ENCODE measurements at places on chromosomes 6 and 20.

GRCh38 chr6:170553534-170554012, 466 bp upstream of the PSMB1 start:
- DNase-seq: peak; percentile 19

- no peak for DNase-seq
These were observed 129.8 kb upstream of the SMLR1 start for GRCh38 chr6:130697271-130697994.

DNA sequence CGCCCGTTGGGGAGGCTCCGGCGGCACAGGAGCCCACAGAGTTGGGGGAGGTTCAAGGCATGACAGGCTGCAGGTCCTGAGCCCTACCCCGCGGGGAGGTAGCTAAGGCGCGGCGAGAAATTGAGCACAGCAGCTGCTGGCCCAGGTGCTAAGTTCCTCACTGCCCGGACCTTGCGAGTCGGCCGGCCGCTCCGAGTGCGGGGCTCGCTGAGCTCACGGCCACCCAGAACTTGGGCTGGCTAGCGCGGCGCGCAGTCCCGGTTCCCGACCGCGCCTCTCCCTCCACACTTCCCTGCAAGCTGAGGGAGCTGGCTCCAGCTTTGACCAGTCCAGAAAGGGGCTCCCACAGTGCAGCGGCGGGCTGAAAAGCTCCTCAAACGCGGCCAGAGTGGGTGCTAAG, 23.9 kb upstream of the KIF13A start:
- no peak for DNase-seq

- no peak for DNase-seq
These were observed 102.5 kb upstream of the FAM8A1 start for GRCh38 chr6:17497535-17498095.

- DNase-seq: no peak
These were observed 4.0 kb downstream of the PKIG start for GRCh38 chr20:44586289-44586911.

GRCh38 chr6:104940238-104940892, 16.5 kb upstream of the LIN28B start:
- DNase-seq: no peak

DNA sequence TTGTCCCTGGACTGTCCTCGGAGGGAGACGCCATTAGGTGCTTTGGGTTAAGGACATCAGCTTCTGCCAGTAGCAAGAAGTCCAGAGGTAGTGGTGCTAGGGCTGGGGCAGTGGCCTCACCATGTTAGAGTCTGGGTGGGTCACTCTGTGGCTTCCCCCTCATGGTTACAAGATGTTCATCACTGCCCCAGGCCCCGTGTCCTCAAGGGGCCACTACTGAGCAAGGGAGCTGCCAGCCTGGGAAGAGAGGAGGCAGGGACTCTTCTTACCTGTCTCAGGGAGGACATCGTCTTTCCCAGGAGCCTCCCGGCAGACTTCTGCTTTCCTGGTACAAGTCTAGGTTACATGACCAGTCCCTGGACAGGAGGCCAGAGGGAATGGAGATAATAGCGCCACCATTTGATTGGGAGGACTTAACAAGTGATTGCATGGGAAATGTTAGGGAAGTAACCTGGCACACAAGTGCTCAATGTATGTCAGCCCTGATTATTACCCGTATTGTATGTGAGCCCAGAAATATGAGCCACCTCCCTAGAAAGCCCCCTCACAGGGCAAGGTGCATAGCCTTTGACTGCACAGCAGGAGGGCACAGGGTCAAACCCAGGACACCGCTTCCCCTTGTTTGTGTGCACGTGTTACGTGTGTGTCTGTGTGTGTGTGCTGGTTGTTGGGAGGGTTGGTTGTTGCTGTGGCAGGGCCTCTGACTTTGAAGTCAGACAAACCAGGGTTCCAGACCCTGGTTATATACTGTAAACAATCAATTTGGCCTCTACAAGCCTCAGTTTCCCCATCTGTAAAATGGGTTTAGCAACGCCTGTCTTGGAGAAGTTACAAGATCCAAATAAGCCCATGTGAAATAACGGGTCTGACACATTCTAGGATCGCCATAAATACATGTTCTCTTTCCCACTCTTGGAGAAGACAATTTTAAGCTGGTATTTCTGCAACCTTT, 30.0 kb downstream of the SIRPA start:
- DNase-seq: no peak

DNA sequence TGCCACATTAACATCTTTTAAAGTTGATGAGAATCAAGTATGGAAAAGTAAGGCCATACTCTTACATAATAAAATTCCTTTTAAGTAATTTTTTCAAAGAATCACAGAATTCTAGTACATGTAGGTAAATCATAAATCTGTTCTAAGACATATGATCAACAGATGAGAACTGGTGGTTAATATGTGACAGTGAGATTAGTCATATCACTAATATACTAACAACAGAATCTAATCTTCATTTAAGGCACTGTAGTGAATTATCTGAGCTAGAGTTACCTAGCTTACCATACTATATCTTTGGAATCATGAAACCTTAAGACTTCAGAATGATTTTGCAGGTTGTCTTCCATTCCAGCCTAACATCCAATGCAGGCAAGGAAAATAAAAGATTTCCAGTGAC, 11.6 kb downstream of the PLN start:
- no peak for DNase-seq

- no peak for DNase-seq
These were observed 181.0 kb downstream of the ZMYND8 start for GRCh38 chr20:47175493-47175892.

DNA sequence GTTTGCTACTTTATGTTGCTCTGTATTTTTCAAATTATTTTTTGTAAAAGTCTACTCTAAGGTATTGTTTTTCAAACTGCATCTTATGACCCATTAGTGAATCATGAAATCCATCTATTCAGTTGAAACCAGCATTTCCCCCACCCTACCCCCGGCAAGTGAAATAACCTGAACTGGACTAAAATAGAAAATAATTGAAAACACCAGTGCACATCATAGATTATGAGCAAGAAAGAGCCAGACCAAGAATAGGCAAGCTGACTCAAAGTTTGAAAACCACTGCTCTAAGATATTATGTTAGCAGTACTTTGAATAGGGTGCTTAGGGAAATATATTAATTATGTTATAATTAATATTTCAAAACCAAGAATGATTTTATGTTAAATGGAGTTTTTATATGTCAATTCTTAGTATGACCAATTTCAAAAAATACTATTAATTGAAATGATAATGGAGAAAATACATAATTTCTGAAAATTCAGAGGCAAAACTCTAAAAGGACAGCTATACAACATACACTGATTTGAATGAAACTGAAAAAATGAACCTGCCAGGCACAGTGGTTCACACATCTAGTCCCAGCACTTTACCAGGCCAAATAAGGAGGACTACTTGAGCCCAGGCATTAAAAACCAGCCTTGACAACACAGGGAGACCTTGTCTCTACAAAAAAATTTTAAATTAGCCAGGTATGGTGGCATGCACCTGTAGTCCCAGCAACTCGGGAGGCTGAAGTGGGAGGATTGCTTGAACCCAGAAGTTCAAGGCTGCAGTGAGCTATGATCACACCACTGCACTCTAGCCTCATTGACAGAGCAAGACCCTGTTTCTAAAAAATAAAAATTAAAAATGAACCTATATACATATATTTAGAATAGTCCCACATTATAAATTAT, 112.0 kb downstream of the CDK19 start:
- no peak for DNase-seq

DNA sequence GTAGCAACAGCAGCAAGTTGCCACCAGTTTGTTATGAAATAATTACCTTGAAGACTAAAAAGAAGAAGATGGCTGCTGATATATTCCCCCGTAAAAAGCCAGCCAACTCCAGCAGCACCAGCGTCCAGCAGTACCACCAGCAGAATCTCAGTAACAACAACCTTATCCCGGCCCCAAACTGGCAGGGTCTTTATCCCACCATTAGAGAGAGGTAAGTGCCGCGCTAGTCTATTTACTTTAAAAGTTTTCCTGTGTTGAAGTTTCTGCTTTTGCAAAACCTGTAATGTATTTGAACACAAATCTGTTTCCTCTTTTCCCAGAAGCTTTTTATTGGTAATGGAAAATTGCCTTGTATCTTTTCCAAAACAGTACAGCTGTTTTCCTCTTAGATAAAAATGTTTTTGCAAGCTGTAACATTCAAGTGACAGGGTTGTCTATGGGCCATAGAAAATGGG, 725 bp downstream of the BTBD3 start:
- DNase-seq: no peak

DNA sequence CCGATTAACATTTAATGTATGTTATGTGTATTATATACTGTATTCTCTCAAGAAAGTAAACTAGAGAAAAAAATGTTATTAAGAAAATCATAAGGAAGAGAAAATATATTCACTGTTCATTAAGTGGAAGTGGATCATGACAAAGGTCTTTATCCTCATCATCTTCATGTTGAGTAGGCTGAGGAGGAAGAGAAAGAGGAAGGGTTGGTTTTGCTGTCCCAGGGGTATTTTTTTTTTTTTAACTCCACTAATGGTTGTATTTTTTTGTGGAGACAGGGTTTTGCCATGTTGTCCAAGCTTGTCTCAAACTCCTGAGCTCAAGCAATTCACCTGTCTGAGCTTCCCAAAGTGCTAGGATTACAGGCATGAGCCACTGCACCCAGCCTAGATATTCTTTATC, 11.0 kb downstream of the ECT2L start:
- no peak for DNase-seq

- DNase-seq: no peak
These were observed 108.1 kb upstream of the SCP2D1 start for GRCh38 chr20:18705490-18705889.

GRCh38 chr20:49916146-49917002, 1.0 kb upstream of the SPATA2 start:
- DNase-seq: no peak

- DNase-seq: no peak
These were observed 25.4 kb downstream of the GABRR2 start for GRCh38 chr6:89289710-89290109.

- no peak for DNase-seq
These were observed 81.6 kb downstream of the PXDC1 start for GRCh38 chr6:3669916-3670315.

DNA sequence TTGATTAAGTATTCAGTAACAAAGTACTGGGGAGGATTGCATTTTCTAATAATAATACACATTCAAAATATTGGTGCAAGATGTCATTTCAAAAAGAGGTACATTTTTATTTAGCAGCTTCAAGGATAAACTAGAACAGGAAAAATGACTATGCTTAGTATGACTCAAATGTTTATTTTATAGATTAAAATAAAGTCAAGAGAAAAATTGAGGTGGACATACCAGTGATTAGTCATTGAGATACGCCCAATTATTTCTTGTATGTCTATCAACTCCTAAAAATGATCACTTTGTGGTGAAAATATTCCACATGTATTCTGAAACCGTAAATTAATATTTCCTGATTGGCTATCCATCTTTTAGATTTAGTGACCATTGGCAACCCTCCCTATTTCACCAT, 96.7 kb downstream of the PHF3 start:
- no peak for DNase-seq

- DNase-seq: peak; percentile 29
These were observed at the start of gene PKIB for GRCh38 chr6:122609881-122610689. TSS of gene PKIB (plus strand) at chr6:122610405. CDS start at chr6:122717795, 107,390 bp downstream.

- DNase-seq: no peak
These were observed 80.9 kb upstream of the ISM1 start for GRCh38 chr20:13140201-13140600.

- no peak for DNase-seq
These were observed 189.0 kb downstream of the JARID2 start for GRCh38 chr6:15434823-15435380.

GRCh38 chr20:44618318-44618731, 33.2 kb downstream of the ADA start:
- peak; percentile 49 for DNase-seq

DNA sequence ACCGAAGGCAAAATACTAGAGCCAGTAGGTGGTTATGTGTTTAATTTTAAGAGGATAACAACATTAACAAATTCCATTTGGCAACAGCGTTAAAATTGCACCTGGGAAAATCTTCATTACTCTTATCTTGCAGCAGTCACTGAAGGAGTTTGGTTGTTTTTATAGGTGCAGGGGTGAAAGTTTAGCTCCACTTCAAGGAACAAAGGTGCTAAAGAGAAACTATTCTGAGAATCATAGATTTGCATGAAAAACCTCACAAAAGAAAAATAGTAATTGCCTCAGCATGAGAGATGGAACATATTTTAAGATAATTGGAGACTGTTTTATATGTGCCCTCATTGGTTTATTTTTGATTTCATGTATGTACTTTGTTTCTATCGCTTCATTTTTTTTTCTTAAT, 444.4 kb downstream of the UTRN start:
- no peak for DNase-seq

DNA sequence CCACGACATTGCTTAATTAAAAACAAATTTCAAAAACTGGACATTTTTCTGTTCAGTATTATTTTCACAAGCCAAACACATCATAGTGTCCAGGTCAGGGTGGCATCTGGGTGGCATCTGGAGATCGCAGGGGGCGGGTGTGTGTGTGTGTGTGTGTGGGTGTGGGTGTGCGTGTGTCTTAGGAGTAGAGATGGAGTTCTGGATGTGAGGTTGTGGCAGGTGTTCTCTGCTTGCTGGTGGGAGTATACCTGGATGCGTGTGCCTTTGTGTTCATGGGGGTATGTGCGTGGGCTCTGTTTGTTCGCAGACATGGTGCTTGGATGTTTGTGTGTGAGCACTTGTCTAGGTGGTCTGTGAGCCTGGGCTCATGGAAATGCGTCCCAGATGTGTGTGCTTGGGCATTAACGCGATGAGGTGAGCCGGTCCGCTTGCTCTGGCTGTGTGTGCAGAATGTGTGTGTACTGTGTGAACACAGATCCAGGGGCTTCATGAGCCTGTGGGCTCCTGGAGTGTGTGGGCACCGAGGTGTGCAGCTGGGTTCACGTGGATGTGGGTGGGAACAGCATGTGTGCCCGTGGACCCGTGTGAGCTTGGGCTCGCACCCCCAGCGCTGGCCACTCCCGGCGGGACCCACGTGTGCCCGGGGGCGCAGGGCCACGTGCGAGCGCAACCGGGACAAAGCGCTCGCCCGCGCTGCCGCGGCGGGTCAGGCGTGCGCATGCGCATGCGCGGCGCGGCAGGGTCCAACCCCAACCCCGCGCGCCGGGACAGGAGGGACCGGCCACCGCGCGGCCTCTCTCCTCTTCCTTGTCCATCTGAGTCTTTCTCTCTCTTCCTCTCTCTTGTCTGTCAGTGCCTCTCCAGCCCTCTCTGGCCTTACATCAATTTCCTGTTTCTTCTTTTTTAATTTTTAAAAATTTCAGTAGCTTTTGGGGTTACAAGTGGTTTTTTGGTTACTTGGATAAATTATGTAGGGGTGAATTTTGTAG, 60.4 kb downstream of the SRC start:
- DNase-seq: peak; percentile 30

DNA sequence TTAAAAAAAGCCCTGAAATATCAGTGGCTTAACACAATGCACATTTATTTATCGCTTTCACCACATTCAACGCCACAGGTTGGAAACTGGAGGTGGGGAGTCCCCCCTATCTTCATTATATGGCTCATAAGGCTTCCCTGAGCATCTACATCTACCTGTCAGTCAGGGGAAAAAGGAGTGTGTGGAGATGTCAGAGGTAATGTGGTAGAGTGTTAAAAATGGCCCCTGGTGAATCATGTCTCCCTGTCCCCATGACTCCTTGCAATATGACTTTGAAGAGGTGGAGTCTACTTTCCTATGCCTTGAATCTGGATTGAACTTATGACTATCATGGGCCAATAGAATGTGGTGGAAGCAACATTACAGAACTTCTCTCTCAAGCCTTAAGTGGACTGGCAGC, 65.5 kb upstream of the BTBD3 start:
- DNase-seq: no peak

Measured in activated CD8-positive, alpha-beta memory T cell treated with anti-CD3 and anti-CD28 coated beads, Interleukin-2, amount 50 U/mL, for 4 hours (primary cell).